ENCODE measurements at places on chromosomes 12 and 14.

- peak; percentile 76 for DNase-seq
Observed at GRCh38 chr14:51989293-51990234, at the start of gene RTRAF. TSS of gene RTRAF (plus strand) at chr14:51989546. CDS start at chr14:51989640, 94 bp downstream.

GRCh38 chr12:21913823-21914222, 27.4 kb downstream of the ABCC9 start:
- no peak for DNase-seq

DNA sequence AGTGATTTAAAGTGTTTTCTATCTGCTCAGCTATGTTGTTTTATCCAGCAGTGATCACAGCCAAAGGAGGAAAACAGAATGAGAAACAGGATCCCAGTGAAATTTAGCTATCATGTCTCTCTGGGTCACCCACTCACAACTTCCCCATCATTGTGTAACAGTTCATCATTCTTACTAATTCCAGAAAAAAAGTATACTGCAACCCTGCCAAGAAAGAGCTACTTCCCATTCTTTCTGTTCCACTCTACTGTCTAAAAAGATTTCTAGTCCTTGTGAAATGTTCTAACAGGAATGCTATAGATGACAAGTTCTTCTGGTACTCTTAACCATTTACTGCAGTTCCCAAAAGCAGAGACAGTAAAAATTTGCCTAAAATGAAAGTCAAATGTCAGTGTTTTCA, 39.2 kb upstream of the CD163 start:
- DNase-seq = no peak

DNA sequence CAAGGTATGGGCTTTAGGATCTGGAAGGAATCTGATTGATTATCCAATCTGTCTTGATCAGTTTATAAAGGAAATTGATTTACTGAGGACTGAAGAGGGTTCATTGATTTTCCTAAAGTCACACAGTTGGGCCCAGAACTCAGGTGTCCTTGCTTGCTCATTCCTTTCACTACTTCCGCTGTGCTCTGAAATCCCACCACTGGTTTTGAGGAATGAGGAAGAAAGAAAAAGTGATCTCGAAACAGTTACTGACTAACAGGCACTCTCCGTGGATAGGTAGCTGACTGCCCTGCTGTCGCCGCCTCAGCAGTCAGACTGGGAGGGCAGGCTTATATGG, at the start of gene FITM1:
TSS of gene FITM1 (plus strand) at position 280 of the 337 bp plus-strand sequence. CDS start 905 bp downstream, outside the sequence.
- DNase-seq = no peak

DNA sequence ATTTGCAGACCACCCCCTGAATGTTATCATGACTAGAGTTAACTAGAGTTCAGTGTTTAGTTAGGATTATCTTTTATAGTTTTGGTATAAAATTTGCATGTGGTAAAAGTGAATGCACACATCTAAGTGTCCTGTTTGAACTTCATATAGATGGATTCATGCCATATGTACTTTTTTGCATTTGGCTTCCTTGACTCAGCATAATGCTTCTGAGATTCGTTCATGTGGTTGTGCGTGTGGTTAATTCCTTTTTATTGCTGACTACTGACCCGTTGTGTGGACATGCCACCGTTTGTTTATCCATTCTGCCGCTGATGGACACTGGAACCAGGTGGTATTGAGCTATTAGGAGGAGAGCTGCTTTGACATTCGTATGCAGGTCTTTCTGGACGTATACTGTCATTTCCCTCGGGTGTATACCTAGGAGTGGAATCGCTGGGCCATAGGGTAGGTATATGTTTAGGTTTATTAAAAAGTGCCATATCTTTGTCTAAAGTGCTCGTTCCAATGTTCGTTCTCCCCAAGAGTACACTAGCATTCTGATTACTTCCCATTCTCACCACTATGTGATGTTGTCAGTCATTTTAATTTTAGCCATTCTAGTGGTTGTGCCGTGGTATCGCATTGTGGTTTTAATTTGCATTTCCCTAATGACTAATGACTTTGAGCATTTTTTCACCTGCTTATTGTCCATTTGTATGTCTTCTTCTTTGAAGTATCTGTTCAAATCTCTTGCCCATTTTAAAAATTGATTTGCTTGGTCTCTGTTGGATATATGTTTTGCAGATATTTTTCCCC, 37.7 kb downstream of the RIN3 start:
- DNase-seq = no peak

DNA sequence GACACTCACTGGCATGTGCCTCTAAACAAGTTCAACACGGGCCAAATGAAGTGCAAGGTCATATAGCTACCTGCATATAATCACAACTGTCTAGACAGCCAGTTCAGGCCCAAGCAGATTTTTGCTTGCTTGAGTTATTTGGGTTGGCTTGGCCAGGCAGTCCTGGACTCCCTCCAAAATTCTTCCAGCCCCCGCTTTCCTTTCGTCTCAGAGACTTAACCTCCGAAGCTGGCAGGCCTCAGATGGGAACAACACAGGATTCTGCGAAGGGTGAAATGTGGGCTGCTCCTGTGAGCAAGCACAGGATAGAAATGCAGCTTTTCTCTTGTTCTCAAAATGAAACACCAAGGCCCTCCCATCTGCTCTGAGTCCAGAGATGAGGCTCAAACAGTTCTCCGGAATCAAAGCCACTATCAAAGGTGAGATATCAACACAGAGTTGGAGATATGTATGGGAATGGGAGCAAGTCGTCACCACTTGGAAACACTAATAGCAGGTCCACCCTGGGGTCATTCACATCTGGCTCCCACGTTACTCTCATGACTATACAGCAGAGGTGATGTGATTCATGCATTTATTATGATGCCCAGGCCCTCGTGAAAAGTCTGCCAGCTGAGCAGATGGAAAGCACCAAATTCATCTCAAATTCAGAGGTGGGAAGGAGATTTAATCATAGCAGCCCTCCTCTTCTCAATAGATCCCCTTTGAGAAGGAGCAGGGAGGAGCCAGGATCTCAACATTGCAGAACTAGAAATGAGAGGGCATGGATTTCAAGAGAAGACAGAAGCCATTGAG, 389.8 kb downstream of the NUAK1 start:
- no peak for DNase-seq

DNA sequence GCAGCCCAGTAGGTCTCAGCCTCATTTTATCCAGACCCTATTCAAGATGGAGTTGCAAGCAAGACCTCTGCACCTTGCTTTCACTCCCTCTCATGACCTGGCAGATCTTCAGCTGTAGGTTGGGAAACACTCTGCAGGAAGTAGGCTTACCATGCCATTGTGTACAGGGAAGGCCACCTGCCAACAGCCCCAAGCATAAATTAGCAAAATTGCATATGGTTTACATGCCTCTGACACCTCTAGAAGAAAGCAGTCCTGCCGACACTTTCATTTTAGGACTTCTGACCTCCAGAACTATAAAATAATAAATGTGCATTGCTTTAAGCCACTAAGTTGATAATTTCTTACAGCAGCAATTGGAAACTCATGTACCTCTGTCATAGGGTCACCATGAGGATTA, 96.9 kb downstream of the SLC15A4 start:
- DNase-seq = no peak

DNA sequence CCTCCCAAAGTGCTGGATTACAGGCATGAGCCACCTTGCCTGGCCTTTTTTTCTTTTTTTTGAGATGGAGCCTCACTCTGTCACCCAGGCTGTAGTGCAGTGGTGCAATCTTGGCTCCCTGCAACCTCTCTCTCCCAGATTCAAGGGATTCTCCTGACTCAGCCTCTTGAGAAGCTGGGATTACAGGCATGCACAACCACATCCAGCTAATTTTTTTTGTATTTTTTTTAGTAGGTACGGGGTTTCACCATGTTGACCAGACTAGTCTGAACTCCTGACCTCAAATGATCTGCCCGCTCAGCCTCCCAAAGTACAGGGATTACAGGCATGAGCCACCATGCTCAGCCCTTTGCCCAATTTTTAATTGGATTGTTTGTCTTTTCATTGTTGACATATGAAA, 58.0 kb downstream of the SINHCAF start:
- no peak for DNase-seq

- DNase-seq = no peak
Observed at GRCh38 chr12:1510056-1510812, 84.1 kb downstream of the FBXL14 start.

GRCh38 chr12:130401703-130402102, 64.0 kb downstream of the PIWIL1 start:
- no peak for DNase-seq

- no peak for DNase-seq
Observed at GRCh38 chr12:32489070-32489469, 89.7 kb downstream of the FGD4 start.

- no peak for DNase-seq
Observed at GRCh38 chr12:32397696-32398095, 1.7 kb upstream of the FGD4 start.

DNA sequence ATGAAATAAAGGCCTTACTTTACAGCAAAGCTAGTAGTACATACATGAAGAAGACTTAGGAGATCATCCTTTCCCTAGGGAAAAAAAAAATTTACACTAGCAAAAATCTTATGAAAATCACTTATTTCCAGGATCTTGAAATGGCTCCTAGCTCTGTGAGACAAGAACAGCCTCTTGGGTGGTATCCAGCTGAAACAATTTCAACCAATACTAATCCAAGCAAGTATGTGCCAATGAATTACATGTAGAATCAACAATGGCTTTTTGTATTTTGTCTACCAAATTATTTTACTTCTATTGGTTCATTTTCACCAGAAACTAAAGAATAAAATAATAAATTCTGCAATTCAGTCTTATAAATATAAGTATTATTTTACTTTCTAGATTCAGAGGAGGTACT, 2.7 kb upstream of the SLCO1A2 start:
- DNase-seq = no peak

DNA sequence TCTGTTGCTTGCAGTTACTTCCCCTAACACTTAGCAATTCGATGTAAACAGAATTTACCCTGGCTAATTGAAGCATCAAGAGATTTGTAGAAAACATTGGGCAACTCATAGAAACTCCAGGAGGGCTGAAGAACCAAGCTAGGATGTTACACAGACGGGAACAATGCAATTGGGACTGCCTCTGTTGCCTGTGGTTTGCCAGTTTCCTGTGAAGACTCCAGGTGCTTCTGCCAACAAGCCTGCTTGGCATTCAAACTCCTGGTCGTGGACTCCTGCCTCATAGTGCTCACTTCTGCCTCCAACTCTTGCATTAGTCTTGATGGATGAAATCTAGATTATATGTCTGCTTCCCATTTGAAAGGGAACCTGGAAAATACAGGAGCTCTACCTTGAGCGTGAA, 246.0 kb downstream of the BMP4 start:
- no peak for DNase-seq

All from stimulated activated CD4-positive, alpha-beta T cell treated with anti-CD3 and anti-CD28 coated beads, Interleukin-1b, Interleukin-23, amount 100 ng/mL, for 1 hour (primary cell).